AG20443 (cell line): ENCODE measurements at places on chromosomes 11 and 22.

DNA sequence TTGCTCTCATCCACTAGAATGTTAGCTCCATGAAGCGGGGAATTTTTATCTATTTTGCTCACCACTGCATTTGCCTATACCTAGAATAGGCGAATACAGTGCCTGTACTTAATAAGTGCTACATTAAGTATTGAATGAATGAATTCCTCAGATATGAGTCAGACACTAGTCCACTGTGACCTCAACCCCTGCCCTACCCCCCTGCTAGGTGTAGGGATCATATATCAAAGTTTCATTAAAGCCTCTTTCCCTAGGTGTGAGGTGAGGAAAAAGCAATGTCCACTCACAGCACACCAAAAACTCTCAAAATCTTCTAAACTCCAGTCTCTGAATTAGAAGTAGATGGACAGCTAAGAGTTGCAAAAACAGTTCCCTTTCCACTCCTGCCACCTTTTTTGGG lies 9.8 kb upstream of the PSMA1 start:
- no peak for DNase-seq

- no peak for DNase-seq
Measured at GRCh38 chr11:71451596-71452198, 1.3 kb upstream of the NADSYN1 start.

DNA sequence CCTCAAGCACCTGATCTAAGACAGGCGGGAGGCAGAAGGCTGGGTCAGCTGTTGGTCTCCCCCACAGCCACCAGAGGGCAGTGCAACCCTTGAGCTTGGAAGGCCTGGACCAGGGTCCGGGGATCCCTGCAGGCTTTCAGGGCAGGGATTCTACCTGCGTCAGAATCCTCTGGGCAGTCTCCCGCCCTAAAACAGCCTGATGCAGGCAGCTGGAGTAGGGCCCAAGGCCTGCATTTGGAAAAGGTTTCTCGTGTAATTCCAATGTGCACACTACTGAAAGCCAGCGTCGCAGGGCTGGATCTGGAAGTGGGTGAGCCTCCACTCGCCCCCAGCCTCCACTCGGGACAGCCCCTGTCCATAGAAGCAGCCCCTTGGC lies 31.8 kb downstream of the BID start:
- DNase-seq: peak; percentile 89

DNA sequence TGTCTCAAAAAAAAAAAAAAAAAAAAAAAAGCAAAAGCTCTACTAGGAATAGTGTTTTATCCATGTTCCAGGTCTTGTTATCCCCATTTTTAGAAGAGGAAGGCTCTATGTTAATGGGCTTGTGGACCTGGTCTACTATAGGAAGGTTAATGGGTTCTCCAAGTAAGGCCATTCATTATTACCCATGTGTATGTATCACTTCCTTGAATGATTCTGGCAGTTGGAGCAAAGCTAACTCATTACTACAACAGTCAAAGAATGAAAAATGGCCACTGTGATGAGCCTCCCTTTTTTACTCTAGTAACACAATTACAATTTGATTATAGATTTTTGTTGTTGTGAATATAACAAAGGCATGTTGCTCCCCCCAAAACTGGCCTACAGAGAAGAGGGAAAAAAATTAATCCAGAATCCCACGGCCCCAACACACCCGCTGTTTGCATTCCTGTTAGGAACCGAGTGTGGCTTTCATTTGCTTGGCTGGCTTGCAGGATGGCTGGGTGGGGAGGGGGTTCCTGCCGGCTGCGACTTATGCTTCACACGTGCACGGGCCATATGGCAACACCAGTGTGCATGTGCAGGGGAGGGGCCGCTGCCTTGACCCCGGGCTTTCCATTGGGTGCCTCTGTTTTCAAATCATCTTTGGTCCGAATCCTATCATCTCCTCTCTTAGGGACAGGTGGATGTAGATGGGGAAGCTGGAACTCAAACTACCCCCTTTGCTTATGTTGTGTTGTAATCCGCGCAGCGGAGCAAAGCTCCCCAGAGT lies 148.8 kb downstream of the HIPK3 start:
- no peak for DNase-seq

- no peak for DNase-seq
Measured at GRCh38 chr22:44459041-44459440, 39.0 kb downstream of the RTL6 start.

- DNase-seq: peak; percentile 54
Measured at GRCh38 chr22:17980638-17981051, 43.7 kb downstream of the MICAL3 start.

- DNase-seq: no peak
Measured at GRCh38 chr11:75518771-75519653, 6.7 kb downstream of the GDPD5 start.

DNA sequence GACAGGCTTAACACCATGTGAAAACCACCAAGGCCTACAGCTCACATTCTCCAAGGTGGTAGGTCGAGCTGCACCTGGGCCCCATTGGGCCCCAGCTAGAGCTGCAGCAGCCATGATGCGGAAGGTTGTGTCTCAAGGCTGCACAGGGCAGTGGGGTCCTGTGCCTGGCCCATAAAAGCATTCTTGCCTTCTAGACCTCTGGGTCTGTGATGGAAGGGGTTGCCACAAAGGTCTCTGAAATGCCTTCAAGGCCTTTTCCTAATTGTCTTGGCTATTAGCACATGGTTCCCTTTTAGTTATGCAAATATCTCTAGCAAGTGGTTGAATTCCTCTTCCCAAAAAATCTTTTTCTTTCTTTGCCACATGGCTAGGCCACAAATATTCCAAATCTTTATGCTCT lies 52.5 kb upstream of the C11orf58 start:
- DNase-seq: no peak

DNA sequence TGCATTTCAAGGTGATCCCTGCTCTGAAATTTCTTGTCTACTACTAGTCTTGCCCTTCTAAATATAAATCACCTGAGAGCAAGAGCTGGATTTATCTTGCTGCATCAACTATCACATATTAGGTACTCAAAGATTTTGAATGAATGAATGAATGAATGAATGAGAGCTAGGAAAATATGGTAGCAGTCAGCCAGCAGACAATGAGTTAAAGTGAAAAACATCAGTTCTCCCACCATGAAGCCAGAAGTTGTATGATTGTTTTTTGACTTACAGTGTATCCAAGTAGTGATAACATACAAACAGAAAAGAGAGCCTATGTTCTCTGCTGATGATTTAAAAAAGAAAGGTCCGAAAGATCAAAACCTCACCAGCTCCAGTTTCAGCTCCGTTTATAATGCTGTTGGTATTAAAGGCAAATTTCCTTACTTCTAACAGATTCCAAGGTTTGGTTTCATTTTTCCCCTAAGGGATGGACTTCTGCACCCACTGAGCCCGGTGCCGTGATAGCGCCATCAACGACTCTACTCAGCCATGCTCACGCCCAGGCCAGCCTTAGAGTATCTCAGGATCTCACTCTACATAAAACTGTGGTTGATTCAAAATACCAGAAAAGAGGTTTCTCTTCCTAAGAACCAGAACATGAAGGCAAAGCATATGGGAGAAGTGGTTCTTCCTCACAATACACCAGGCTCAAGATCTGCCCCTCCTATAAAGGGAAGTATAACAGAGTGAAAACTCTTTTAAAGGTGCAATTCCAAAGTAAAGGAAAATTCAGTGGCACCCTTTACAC lies 92.0 kb downstream of the SGSM3 start:
- no peak for DNase-seq

DNA sequence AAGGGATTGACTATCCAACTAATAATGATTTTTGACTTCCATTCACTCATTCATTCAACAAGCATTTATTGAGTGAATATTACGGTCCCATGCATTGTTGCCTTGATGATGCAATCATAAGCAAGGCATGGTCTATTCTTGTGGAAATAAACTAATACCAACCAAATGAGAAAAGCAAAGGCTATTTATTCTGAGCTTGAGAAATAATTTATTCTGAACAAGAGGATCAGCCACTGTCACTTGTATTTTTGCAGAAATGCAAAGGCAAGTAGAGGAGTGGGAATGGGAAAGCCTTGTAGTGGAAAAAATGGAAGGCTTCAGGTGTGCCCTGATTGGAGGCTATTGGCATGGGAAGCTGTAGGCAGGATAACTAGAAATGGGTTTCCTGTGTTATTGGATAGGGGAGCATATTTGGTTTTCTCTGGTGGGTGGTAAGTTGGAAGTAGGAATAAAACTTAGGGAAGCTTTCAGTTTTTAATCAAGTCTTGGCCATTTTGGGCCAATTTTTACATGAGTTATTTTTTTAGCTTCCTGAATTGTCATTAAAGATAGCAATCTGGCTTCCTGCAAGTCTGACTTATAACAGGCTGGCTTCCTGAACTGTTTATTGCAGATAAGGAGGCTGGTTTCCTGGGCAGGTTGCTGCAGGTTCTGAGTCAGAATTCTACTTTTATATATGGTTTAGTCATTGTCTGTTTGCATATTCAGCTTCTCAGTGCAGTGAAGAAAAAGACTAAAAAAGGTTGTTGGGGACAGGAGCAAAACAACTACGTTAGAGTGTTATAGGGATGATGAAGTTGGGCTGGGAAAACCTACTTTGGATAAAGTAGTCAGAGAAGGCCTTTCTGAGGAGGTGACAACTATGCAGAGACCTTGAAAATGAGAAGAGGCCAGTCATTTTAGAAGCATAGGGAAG lies 106.7 kb downstream of the APIP start:
- no peak for DNase-seq

- DNase-seq: peak; percentile 86
Measured at GRCh38 chr11:3627291-3627690, 14.5 kb downstream of the ART5 start.

- no peak for DNase-seq
Measured at GRCh38 chr22:44424867-44425693, 73.0 kb downstream of the RTL6 start.

DNA sequence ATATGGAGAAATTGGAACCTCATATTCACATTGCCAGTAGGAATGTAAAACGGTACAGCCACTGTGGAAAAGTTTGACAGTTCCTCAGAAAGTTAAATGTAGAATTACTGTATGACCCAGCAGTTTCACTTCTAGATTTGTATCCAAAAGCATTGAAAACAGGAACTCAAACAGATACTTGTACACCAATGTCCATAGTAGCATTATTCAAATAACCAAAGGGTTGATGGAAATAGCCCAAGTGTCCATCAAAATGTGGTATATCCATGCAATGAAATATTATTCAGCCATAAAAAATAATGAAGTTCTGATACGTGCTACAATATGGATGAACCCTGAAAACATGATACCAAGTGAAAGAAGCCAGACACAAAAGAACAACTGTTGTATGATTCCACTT lies 17.8 kb downstream of the PRRG4 start:
- DNase-seq: no peak
